ENCODE measurements at places on chromosomes 5 and 9. TPM values are rescaled to one million over a fixed set of nuclear protein-coding genes. Genes with fewer than 3 reads are reported as not detected.

Gene GTF2H2
- 19.7 TPM for polyA plus RNA-seq

Gene GSN
- polyA plus RNA-seq, result 33.7 TPM

- peak; percentile 89 for DNase-seq
Observed at GRCh38 chr5:55160493-55161209, 680 bp downstream of the GPX8 start.

Gene SMIM33
- not detected for polyA plus RNA-seq

GRCh38 chr9:76987594-76988200, 31.8 kb upstream of the FOXB2 start:
- DNase-seq, result peak; percentile 38

Measured in A549 (cell line).